CD4-positive, alpha-beta T cell treated with Interleukin-17A for 1 hour (primary cell): ENCODE measurements at places on chromosomes 4 and X.

DNA sequence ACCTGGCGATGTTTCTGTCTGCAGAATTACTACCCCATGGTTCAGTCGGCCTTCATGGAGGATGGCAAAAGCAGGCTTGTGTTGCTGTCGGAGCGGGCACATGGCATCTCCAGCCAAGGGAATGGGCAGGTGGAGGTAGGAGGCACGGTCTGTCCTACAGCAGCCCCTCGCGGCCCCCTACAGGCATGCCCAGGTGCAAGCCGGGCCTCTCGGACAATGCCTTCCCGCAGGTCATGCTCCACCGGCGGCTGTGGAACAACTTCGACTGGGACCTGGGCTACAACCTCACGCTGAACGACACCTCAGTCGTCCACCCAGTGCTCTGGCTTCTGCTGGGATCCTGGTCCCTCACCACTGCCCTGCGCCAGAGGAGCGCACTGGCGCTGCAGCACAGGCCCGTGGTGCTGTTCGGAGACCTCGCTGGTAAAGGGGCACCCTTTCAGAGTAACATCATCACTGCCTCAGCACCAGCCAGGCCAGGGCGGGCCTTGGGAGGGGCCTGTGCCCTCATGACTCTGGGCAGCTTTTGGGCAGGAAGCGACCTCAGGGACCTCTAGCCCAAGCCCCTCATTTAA lies 29.5 kb upstream of the MRFAP1 start:
- DNase-seq = no peak

GRCh38 chr4:187046471-187046870 lies 322.8 kb upstream of the FAT1 start:
- no peak for DNase-seq

GRCh38 chr4:104344342-104344980 lies 150.2 kb downstream of the CXXC4 start:
- DNase-seq = no peak

- DNase-seq = no peak
Observed at GRCh38 chr4:22216278-22216677, 267.7 kb upstream of the KCNIP4 start.
